ENCODE measurements at places on chromosomes 6 and 20.

GRCh38 chr20:873875-874607 is 40.5 kb downstream of the FAM110A start:
- DNase-seq: no peak

DNA sequence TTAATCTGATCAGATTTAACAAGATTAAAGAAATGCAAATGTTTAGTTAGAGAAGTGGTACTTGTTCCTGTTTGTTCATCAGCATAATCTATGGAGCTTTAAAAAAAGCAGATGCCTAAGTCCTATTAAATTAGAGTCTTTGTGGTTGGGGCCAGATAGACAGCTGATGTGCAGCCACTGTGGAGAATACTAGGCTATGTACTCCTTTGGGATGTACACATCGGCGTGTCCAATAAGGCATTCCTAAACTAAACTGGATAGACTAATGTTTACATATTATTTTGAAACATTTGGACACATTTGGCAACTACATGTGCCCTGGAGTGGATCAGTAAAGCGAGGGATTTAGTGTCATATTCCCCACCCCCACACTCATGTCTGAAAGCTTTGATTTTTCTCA is 459.5 kb downstream of the LMBRD1 start:
- DNase-seq: no peak

- no peak for DNase-seq
Measured at GRCh38 chr6:87334683-87335082, 5.6 kb upstream of the GJB7 start.

DNA sequence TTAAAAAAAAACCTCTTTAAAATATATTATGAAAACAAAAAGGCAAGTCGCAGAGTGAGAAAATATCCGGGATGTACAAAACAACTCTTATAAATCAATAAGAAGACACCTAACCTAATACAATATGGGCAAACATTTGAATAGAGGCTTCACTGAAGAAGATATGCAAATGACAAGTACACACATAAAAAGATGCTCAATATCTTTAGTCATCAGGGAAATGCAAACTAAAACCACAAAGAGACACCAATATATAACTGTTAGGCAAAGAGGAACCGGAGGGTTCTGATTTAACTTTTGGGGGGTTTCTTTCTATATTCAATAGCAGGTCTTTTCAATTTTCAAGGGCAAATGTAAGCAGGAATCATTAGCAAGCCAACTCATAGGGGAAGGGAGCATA is 480.7 kb upstream of the SPTLC3 start:
- no peak for DNase-seq

GRCh38 chr6:133587546-133588160 is 301.3 kb upstream of the TCF21 start:
- DNase-seq: no peak

DNA sequence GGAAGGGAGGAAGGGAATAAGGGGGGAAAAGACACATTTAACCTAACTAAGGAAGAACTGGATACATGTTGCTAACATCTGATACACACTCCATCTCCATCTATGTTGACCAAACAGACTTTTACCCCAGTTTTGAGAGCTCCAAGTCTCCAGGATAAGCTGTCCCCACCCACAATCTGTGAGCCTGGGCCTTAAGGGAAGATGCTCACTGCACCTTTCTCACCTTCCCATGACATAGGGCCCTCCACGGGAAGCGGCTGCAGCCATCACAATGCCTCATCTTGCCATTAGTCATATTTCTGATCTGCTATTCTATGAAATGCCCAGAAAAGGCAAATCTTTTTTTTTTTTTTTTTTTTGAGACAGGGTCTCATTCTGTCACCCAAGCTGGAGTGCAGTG is 126.6 kb upstream of the SALL4 start:
- DNase-seq: no peak

- DNase-seq: no peak
Measured at GRCh38 chr6:48075181-48075580, 35.8 kb downstream of the PTCHD4 start.

DNA sequence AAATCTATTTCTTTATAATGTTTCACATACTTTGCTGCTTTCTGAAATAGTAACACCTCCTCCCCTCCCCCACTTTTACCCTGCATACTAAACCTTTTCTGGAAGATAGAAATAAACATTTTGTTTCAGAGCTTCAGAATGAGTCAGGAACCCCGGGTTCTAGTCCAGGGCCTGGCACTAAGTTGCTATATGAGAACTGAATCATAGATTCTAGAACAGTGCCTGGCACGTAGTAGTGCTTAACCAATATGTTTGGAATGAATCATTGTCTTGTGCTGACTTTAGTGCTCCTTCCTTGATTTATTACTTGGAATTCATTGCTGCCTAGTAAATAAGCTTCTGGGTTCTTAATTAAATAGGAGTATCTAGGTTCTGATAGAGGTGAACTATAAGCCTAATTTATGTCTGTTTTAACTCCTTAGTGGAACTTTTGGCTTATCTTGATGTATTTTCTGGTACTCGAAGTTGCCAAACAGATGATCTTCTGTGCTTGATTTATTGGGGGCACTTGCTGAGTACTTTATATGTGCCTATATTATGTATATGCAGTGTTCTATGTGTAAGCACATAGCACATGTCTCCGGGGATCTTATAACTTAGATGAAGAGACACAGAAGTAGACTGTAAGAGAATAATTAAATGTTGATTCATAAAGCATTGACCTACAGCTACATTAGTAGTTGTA is 18.6 kb downstream of the TAB2 start:
- peak; percentile 52 for DNase-seq

DNA sequence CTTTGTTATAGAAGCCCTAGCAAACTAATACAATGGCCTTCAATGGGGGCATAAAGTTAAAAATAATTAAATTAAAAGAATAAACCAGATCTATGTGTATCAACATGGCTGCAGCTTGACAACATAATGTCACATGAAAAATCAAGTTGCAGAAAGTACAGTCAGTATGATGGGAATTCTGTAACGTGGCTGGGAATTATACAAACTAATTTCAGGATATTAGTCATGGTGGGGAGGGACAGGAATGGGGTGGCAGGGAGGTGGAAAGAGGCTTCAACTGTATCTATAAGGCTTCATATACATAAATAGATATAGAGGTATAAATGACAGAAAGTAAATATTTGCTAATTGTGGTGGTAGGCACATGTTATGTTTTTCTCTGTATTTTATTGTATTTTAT is 107.1 kb downstream of the UNC5CL start:
- no peak for DNase-seq

DNA sequence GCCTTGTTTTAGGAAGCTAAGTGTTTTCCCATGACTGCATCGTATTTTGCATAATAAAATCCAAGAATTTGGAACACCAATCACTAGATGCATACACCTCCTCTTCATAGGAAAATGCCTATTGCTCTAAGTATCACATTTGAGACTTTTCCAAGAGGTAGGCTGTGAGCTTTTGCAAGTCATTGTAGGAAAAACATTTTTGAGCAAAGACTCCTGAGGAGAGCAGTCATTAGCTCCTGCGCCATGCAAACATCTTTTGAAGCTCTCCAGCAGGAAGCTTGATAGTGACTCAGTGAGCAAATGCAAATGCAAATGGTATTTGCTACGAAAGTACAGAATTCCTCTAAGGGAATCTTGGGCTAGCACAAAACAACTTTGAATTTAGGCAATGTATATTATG is 750.4 kb downstream of the QKI start:
- no peak for DNase-seq

GRCh38 chr6:47440719-47441118 is 36.9 kb upstream of the CD2AP start:
- DNase-seq: no peak

DNA sequence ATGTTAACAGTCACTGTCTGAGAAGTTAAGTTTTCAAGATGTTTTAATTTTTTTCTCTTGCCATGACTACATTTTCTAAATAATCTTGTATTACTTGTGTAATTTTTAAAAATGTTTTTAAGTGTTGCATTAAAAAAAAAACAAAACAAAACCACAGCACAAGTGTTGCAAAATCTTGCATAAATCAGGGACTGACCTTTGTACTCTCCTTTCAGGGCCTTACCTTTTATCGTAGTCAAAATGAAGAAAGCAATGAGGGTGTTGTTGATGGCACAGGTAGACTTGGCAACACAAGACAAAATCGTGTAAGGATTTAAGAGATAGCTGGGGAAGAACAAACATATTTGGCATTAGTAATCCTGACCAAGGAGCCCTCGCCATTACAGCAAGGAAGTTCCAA is 42.5 kb downstream of the PIGU start:
- no peak for DNase-seq

DNA sequence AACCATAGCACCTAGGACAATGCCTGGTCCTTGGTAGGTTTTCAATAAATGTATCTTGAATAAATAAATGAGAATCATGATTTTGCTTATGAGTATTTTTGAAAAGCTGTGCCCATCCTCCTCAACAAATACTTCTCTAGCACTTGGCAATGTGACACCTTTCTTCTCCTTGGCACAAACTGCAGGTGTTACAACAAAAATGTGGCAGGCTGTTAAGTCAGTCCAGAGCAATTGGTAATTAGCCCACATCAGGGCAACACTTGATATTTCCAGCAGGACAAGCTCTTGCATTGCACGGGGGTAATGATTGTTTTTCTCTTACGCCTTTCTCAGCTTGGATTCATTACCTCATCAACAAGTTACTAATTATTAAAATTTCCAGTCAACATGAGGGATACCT is 31.6 kb upstream of the SNX9 start:
- DNase-seq: no peak

GRCh38 chr6:74863968-74864367 is 341.9 kb downstream of the COL12A1 start:
- no peak for DNase-seq

- no peak for DNase-seq
Measured at GRCh38 chr20:14098261-14098660, 102.9 kb downstream of the MACROD2 start.

DNA sequence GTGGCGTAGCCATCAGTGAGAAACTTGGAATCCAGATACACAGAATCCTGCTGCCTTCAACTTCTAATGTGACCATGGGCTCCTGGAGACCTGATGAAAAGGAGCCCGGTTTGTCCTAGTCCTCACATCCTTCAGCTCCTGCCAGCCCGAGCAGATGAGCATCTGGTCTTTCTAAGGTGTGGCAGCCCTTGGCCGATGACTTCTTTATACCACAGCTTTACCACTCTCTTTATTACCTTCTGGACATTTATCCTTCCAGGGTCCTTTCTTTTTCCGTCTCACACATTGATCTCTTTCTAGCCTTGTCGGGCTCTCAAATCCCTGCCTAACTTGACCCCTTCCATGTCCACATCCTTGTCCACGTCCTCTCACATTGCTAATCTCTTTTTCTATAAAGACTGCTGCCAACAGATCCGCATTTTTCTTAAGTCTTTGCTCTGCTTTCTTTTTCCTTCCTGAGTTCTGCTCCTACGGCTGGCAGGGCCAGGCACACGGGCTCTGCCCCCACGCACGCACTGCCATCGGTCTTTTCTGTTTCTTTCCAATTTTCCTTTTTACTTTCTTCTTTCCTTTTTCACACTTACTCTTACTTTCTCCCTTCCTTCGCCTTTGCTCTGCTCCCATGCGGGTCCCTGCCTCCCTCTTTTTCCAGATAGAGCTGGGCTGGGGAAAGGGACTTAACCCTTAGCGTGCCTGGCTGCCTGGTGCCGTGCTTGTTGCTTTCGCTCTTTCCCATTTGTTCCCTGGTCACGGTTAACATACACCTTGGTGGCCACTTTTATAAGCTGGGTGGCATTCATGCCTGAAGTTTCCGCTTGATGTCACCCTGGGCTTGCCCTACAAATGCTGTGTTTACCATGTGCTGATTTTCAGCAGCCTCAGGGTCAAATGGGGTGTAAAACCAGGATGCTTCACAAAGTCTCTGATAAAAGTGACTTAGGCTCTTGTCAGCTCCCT is 9.4 kb upstream of the GMPR start:
- no peak for DNase-seq

DNA sequence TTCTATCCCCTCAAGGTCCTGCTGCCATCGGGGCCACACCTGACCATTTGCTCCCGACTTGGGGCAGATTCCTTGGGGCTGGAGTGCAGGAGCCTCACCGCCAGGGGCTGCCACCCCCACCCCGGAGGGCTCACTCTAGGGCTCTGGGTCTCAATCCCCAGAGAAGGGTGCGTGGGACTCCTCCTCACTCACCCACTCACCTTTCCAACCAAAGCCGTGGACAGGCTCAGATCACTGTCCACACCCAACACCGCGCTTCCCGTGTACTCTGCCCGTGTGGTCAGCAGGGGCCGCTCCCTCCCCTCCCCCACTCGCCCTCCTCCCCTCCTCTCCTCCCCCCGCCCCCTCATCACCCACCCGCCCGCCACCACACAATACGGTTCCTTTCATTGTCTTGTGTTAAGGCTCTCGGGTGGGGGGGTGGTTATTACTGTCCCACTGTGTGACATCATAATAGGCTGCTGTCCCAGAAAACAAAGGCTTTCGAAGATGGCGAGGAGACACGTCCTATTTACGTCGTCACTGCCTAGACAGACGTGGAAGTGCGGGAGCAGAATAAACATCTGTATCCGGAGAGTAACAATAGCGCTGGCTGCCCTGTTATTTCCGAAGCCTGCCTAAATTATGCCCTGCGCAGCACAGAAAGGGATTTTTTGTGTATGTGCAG is 85.8 kb downstream of the YTHDF1 start:
- no peak for DNase-seq

- no peak for DNase-seq
Measured at GRCh38 chr6:170053966-170054661, 236.8 kb downstream of the DLL1 start.

DNA sequence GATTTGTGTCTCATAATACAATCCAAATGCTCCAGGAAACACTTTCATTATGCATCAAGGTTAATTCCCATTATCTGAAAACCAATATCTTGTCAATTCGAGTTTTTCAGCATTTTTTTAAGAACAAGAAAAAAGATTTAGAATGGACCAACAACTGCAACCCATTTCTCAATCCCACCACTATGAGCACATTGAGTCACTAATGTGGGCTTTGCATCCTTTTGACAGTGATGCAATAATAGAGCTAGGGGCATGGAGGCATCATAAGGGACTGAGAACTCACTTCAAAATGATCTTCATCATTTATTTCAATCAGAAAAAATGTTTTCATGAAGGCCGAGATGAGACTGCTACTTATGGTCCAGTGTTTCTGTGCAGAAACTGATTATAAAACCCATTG is 74.8 kb upstream of the DEFB112 start:
- DNase-seq: no peak

DNA sequence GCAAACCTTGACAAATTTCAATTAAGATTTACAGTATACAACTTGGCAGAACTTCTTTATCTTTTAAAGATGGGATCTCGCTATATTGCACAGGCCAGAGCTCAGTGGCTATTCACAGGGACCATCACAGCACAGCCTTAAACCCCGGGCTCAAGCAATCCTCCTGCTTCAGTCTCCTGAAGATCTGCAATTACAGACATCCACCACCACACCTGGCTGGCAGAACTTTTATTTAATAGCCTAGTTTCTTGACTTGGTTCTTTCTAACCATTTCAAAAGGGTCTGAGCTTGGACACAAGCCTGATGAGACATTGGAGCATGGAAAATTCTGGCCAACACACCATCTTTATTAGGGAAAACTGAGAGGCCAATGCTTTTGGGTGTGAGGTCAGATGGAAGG is 151.6 kb upstream of the KCNG1 start:
- no peak for DNase-seq

- DNase-seq: peak; percentile 51
Measured at GRCh38 chr6:149264629-149265028, 52.9 kb upstream of the TAB2 start.
